Esophagus squamous epithelium (tissue), 5 donors: ENCODE measurements at places on chromosomes 13 and 19.

DNA sequence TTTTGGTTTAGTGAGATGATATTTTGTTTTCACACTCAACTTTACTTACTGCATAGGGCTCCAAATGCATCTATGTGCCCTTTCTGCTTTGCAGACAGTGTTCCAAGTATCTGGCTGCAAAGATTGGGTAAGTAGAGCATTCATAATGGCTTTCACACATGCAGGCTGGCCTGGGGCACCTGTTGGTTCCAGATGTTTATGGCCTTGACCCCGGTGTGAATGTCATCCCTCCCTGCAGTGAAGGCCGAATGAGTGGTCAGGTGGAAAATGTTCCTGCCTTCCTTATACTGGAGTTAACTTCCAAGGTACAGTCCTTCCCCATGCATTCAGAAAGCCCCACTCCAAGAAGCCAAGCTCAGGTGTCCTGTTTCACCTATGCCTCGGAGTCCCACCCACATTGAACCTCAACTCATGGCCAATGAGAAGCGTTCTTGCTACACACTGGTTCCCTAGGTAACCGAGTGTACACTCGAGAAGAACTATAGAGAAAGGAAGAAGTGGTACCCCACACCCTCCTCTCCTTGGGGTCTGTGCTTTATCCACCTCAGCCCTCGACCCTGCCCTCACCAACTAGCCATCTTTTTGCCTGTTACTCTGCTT, 23.0 kb upstream of the ZNF536 start:
- DNase-seq: no peak

DNA sequence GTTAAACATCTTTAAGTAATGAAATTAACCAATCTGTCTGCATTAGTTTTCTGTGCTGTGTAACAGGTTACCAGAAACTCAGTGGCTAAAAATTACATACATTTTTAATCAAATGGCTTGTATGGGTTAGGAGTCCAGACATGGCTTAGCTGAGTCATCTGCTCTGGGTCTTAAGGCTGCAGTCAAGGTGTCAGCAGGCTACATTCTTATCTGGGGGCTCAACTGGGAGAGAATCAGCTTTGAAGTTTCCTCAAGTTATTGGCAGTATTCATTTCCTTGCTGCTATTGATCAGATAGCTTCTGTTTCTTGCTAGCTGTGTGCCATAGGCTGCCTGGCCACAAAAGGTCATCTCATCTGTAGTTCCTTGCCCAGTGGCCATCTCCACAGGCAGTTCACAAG, 1163.0 kb downstream of the DIAPH3 start:
- no peak for DNase-seq

GRCh38 chr13:33116321-33117010, 100.2 kb downstream of the KL start:
- no peak for DNase-seq

DNA sequence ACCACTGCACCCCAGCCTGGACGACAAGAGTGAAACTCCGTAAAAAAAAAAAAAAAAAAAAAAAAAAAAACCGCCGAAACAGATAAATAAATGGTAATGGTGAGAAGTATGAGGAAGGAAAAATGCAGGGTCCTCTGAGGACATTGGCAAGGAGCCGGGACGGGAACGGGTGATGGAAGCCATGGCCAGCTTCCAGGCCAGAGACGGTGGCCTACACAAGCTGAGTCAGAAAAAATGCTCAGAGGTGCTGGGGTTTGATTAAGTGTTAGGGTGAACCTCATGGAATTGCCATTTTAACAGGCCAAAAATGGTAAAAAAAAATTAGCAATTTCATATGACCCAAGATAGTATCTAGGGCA, 866 bp upstream of the ZSWIM4 start:
- DNase-seq: no peak

- DNase-seq: no peak
These were observed 15.0 kb upstream of the MIER2 start for GRCh38 chr19:359653-359925.

- DNase-seq: no peak
These were observed 31.0 kb upstream of the KATNAL1 start for GRCh38 chr13:30338331-30338851.

GRCh38 chr13:84303035-84303434, 420.8 kb upstream of the SLITRK1 start:
- DNase-seq: no peak

DNA sequence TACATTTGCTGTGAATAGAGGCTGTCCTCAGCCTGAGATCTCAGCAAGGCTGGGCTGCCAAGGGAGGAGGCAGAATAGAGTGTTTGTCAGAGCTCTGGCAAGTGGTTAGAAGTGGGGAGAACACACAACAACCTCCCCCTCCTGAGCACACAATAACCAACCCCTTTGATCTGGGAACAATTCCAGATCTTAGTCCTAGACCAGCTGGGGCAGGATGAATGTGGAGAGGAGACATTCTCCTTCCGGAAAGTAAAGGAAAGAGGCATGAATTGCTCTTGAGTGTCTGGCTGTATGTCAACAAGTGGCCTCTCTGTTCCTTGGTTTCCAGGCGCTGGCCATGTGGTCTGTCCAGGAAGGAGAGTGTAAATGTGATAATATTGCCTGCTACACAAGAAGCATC, 114.9 kb upstream of the TMTC4 start:
- no peak for DNase-seq

DNA sequence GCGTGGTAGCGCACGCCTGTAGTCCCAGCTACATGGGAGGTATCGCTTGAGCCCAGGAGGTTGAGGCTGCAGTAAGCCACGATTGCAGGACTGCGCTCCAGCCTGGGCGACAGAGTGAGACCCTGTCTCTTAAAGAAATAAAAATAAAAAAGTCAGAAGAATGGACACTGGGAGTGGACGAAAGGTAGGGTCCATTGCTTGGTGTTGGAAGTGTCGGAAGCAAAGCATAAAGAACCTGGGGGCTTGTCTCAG, 392 bp upstream of the ARHGAP33 start:
- DNase-seq: no peak

GRCh38 chr19:23872282-23872919, 42.3 kb upstream of the ZNF726 start:
- no peak for DNase-seq

DNA sequence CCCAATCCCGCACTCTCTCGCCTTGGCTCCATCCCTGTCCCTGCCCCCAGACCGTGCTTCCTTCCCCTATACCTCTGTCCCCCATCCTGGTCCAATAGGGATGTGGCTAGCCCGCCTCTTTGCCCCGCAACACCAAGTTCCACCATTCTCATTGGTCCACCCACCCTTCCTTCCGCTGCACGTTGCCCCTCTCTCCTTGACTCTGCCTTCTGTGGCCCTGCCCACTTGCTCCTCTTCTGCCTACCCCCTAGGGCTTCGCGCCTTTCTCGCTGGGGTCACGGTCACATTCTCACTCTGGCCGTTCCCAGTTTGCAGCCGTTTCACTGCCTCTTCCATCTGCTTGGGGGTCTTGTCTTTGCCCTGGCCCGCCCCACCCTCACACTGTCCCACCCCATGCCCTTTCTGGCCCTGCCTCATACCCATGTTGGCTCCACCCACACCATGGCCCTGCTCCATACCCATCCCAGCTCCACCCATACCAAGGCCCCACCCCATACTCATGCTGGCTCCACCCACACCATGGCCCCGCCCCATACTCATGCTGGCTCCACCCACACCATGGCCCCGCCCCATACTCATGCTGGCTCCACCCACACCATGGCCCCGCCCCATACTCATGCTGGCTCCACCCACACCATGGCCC, 4.5 kb upstream of the ARHGAP45 start:
- DNase-seq: no peak

DNA sequence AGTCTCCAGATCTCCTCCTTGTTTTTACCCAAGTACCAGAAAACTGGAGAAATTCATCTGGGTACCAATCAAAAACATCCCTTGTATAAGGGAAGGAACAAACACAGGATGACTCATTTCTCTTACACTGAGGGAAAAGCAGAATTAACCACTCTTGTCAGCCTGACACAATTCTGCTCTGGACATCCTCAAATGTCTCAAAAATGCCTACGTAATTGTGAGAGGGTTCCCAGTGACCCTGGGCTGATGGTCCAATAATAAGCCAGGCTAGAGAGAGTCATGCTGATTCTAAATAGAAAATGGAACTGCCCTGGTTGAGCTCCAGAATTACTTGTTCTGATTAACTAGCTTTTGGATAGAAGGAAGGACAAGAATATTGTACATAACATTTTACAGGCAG, 14.5 kb downstream of the ZNF708 start:
- no peak for DNase-seq

- no peak for DNase-seq
These were observed 463 bp downstream of the PCSK4 start for GRCh38 chr19:1489463-1490310.

GRCh38 chr19:37926711-37927110, 19.7 kb downstream of the SIPA1L3 start:
- DNase-seq: no peak

- no peak for DNase-seq
These were observed 6.7 kb downstream of the AKAP8 start for GRCh38 chr19:15372891-15373301.

DNA sequence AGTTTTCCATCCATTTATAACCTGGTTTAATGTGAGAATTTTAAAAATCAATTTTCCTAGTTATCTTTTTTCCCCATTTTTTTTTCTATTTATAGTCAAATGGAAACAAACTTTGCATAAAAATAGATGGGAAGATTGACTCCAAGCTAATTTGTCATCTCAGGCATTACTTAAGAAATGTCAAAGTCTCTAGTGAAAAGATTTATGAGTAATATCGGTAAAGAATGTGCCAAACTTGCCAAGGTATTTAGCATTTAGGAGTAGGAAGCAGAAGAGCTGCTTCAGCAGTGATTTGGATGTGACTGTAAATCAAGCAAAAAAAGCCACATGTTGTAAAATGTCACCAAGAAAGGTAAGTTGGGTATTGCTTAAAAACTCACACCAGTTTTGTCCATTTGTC, 108.6 kb downstream of the LACC1 start:
- no peak for DNase-seq

DNA sequence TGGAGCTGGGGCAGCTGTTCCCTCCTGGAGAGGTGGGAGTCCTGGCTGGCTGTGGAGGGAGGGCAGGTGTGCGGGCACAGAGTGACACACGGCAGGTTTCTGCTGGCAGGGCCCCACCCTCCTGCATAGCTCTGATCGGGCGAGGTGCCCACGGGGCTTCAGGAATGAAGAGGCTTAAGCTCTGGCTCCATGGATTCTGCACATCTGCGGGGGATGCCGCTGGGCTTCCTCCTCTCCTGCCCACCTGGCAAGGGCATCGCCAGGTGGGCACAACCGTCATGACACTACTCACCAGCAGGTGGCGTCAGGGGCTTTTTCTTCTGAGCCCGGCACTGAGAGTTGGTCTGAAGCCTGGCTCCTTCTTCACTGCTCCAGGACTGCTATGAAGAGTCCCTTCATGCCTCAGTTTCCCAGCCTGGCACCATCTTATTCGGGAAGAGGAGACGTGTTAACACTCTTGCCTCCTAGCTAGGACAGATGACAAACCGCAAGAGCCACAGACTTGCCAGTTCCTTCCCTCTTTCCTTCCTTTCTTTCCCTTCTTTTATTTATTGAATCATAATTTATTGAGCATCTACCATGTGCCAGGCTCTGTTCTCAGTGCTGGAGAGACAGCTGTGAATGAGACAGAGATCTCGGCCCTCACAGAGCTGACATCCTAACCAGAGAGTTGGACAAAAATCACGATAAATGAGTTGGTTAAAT, 15.2 kb upstream of the PAK4 start:
- no peak for DNase-seq

- DNase-seq: no peak
These were observed 193.2 kb downstream of the URI1 start for GRCh38 chr19:30135093-30135757.

GRCh38 chr13:48448285-48448958, 35.5 kb upstream of the LPAR6 start:
- no peak for DNase-seq

DNA sequence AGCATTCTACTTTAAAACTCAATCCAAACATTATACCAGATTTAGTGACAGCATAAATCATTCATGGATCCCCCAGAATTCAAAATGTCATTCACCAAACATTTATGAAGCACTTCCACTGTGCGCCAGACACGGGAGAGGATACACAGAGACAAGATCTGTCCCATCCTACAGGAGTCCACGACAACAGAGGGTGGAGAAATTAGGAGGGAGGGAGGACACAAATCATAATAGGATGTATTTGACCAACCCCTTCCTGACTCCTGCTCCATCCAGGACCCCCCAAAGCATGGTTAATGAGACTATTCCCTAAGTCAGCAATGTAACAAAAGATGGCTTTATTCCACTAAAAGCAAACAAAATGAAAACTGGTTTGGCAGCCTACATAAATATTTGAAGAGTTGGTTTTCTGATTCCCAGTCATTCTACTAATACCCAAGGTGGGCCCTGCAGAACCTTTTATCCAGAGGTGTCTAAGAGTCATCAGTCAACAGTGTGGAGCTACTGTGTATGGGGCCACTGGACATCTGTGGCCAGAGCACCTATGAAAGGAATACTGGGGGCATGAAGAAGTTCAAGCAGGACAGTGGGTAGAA, 62.8 kb upstream of the DOCK9 start:
- DNase-seq: no peak

GRCh38 chr13:34124666-34125306, 306.8 kb downstream of the RFC3 start:
- no peak for DNase-seq

- no peak for DNase-seq
These were observed 26.4 kb downstream of the IL17D start for GRCh38 chr13:20729633-20730585.

GRCh38 chr13:84265257-84265764, 383.0 kb upstream of the SLITRK1 start:
- DNase-seq: no peak

- no peak for DNase-seq
These were observed 244.2 kb downstream of the PCCA start for GRCh38 chr13:100333141-100333540.

GRCh38 chr13:51033421-51034185, 77.5 kb downstream of the C13orf42 start:
- no peak for DNase-seq

DNA sequence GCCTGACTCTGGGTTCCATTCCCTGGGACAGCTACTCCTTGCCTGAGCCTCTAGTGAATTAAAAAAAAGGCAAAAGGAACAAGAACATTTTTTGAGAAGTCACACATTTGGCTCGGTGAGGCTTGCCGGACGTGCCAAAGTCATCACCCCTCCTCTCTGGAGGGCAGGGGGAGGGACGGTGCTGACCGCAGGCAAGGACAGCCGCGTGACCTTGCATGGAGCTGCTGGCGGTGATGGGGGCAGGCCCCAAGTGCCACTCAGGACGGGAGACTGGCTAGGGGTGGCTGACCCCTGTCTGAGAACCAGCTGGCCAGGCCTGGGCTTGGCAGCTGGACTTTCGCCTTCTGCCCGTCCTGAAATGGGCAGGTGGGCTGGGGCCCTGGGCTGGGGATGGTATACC, 26.4 kb downstream of the MAP2K2 start:
- no peak for DNase-seq

DNA sequence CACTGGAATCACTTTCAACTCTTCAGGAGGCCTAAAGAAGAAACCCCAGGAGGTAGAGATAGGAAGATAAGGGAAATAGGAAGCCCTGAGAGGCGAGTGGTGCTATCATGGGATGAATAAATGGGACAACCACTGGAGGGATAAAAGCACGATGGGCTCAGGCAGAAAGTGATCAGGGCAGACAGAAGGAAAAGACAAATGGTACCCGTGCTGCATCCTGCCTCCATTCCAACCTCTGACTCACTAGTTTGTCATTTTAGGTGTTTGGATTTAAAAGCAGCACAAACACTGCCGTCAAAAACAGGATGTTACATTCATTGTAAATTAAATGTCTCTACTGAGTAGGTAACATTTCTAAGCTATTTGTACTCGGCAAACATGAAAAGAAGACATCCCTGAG, 314.3 kb upstream of the HTR2A start:
- no peak for DNase-seq

GRCh38 chr13:28094306-28094705, 6.1 kb downstream of the FLT3 start:
- DNase-seq: no peak

- no peak for DNase-seq
These were observed 3.7 kb upstream of the SPIB start for GRCh38 chr19:50414864-50415660.
